ENCODE measurements at places on chromosomes 16 and 17.
A peak's percentile ranks its signal among the peaks of the same experiment; 100 is the strongest.

- no peak for DNase-seq
Measured at GRCh38 chr17:57487573-57487972, 231.2 kb downstream of the MSI2 start.

- peak; percentile 79 for DNase-seq
Measured at GRCh38 chr17:7887482-7888183, 956 bp upstream of the CHD3 start.

DNA sequence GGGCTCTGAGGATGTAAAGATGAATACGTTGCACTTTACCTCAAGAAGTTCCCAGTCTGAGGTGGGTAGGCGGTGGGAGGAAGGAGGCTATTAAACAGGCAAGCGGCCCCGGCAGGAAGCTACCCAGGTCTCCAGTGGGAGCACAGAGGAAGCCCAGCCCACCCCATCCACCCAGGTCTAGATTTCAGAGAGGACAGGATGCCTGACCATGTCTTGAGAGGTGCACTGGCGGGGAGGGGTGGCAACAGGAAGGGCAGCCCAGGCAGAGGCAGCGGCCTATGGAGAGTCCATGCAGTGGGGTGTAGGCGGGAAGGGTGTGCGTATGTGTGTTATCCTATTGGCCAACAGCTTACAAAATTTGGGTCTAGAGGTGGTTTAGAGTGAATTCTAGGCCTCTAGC is 13.9 kb downstream of the SARM1 start:
- DNase-seq, result no peak

DNA sequence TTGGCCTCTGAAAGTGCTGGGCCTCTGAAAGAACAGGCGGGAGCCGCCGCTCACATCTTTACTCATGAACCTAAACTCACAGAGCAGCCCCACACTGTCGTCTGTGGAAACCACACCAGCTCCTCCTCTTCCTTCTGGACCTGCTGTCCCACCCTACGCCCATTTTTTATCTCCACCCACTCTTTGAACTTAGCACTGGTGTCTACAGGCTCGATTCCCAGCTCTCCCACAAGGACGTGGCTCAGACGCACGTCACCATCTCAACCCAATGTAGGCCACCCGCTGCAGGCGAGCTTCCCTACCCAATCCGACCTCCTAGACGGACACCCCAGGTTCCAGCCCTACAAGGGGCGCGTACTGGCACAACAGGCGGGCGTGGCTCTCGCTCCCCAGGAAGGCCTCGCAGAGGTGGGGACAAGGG is 62.2 kb downstream of the NXN start:
- DNase-seq, result no peak

DNA sequence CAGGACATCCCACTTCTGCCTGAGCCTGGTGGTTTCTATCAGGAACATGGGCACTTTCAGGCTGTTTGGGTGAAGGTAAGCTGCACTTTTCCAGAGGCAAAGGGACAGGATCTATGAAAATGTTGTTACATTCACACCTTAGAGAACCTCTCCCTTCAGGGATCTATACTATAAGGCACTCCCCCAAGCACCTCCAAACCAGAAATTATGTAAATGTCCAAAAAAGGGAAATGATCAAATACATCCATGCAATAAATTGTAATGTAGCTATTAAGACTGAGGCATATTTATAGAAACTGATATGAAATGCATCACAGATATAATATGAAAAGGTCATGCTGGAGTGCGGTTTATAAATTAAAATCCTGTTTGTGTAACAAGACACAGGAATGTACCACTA is 23.3 kb upstream of the COG7 start:
- no peak for DNase-seq
